ENCODE measurements at places on chromosomes 3 and 15. TPM values are rescaled to one million over a fixed set of nuclear protein-coding genes. Genes with fewer than 3 reads are reported as not detected.

- no peak for DNase-seq
Observed at GRCh38 chr15:39587731-39588530, 7.1 kb downstream of the THBS1 start.

GRCh38 chr3:126310816-126311215 lies 46.4 kb downstream of the KLF15 start:
- DNase-seq: peak; percentile 39

PLIN1 gene
- total RNA-seq: not detected

DNA sequence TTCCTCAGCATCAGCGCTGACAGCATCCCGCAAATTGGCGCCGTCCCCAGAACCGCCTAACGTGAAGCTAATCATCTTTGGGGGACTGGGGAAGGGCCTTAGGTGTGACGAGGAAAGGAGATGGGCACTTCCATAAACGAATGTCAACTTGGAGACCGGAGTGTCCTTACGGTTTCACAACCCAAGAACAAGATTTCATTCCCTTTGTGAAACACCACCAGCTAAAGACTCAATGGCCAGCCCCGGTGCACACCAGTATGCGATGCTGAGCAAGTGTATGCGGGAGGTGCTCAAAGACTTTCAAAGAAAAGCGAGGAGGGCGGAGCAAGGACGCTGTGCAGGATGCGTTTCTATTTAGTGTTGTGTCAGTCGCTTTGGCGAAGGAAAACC lies 759 bp upstream of the TTBK2 start:
- peak; percentile 88 for DNase-seq

GRCh38 chr15:92820236-92821021 lies 79.7 kb upstream of the CHD2 start:
- DNase-seq: peak; percentile 97

KLF15 gene
- 0.19 TPM for total RNA-seq

IL17RB gene
- total RNA-seq: 2.2 TPM

GRCh38 chr15:93314245-93314644 lies 225.2 kb upstream of the RGMA start:
- no peak for DNase-seq

DNA sequence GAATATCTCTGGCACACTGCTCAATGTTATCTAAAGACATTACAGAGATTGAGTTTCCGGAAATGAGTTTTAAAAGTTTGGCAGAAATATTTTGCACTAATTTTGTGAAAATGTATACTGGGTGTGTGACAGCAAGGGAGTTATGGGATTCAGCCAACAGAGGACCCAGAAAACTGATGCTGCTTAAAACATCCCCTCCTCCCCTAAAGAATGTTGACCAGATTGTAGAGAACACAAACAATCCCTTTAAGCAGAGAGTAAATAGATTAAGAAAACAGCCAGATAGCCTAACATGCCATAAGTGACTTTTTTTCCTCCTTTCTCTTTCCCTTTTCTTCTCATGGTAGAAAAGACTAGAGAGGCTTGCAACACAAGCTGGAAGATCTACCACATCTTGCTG lies 928.0 kb upstream of the ALCAM start:
- no peak for DNase-seq

GRCh38 chr3:72942427-72942826 lies 54.2 kb upstream of the PPP4R2 start:
- no peak for DNase-seq

GRCh38 chr3:129059311-129059958 lies 1.1 kb upstream of the GP9 start:
- DNase-seq: no peak

- no peak for DNase-seq
Observed at GRCh38 chr3:16355828-16356227, 90.8 kb downstream of the OXNAD1 start.

GRCh38 chr15:60548101-60548500 lies 69.2 kb upstream of the ICE2 start:
- peak; percentile 87 for DNase-seq

GRCh38 chr3:178099862-178100261 lies 436.4 kb upstream of the KCNMB2 start:
- no peak for DNase-seq

GRCh38 chr3:44913868-44914468 lies 39.6 kb downstream of the TGM4 start:
- DNase-seq: peak; percentile 88

- DNase-seq: peak; percentile 83
Observed at GRCh38 chr3:30751610-30752299, 142.7 kb downstream of the GADL1 start.

- no peak for DNase-seq
Observed at GRCh38 chr3:109112946-109113760, 4.8 kb downstream of the MORC1 start.

DNA sequence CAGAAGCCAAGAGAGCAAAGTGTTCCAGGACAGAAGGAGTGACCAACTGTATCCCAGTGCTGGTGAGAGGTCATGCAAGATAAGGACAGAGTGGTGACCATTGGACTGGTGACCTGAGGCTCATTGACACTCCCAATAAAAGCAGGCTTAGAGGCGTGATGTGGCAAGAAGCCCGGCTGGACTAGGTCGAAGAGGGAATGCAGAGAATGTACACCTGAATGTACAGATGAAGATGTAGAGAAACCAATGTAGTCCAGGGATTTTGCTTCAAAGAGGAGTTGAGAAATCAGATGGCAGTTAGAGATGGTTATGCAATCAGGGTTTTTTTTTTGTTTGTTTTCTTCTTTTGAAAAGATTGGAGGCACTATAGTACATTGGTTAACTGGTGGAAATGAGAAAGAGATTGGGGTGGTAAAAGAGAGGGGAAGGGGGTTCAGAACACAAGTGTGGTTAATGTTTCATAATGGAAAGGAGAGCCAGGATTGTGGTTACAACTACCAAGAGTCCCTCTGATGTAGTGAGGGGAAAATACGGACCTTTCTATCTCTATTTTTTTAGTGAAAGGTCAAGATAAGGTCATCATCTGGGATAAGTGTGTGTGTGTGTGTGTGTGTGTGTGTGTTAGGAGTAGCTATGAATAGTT lies 23.3 kb downstream of the ST3GAL6 start:
- DNase-seq: no peak

DNA sequence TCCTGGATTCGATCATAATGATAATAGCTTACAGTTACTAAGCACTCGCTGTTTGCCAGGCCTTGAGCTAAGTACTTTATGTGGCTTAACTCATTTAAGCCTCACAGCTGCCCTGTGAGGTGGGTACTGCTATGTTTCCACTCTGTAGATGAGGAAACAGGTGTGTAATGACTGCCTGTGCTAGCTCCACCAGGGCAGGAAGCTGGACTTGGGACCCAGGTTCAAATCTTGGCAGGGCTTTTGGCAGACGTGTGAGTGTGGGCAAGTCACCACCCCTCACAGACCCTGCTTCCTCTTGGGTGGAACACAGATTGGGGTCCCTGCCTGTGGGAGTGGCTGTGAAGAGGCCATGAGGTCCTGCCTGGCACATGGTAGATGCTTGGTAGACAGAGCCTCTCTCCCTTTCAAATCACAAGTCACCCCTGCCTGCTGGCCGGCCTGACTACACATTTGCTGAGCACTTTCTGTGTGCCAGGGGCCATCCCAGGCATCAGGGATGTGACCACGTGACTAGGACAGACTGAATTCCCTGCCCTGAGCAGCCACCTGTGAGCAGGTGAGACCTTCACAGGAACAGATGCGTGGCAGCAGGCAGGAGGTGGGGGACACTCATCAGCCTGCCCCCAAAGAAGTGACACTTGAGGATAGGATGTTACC lies 3.7 kb downstream of the EFCC1 start:
- no peak for DNase-seq

DNA sequence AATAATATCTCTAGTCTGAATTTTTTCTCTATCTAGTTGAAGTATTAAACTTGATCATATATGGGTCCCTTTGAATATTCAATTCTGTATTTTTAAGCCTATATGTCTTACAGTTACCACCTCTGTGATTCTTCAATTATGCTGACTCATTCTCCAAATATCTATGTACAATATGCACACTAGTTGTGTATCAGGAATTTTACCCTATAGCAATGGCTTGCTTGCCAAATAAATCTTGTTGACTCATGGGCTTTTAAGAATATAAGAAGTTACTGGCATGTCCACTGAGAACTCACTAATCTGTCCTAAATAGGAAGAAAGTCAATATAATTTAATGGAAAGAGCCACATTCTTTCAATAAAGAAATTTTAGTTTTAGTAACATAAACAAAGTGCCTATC lies 656.3 kb downstream of the RBMS3 start:
- no peak for DNase-seq

ZNF502 gene
- total RNA-seq: 0.82 TPM

DNA sequence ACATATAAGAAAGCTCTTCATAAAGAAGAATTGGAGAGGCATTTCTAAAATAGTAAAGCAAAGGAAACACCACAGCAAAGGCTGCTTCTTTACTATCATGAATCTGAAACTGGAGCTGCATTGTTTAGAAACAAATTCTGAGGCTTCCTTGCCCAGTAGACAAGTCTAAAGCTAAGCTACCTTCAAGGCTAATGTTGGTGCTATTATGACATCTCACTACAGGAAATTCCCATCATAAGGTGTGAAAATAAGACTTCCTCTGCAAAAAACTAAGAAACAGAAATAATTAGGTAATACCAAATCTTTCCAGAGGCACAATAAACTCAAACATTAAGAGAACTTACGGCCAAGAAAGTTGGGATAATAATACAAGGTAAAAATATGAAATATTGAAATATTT lies 89.9 kb upstream of the P3H2 start:
- no peak for DNase-seq

DNA sequence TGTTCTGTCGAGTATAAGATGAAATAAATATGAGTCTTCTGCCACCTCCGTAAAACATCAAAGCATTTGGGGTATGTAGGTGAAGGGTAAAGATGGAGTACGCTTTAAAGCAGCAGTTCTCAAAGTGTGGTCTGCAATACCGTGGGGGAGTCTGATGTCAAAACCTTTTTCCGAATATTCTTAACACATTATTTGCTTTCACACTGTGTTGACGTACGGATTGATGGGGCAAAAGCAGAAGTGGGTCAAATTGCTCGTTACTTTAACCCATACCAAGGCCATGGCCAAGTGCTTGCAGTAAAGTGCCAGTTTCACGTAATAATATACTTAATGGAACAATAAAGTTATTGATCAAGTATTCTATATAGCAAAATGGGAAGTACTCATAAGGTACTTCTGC lies 36.3 kb downstream of the PAK2 start:
- DNase-seq: no peak

- DNase-seq: peak; percentile 68
Observed at GRCh38 chr3:72375237-72376076, 472.8 kb downstream of the SHQ1 start.

DNA sequence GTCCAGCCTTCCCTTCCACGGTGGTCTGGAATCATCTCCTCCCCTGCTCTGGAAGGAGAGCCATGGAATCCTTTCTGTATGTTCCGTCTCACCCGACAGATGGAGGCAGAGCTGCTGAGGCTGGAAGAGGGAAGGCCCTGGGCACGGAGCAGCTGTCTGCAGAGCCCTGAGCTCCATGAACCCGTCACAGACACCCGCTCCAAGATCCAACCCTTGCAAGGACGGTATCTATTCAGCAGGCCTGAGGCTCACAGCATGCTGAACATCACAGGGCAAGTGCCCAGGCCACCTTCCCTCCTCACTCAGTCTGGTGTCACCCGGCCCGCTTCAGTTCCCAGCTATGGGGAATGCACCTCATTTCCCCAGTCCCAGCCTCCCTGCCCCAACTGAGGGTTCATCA lies 103.9 kb downstream of the LRIG1 start:
- DNase-seq: no peak

- peak; percentile 79 for DNase-seq
Observed at GRCh38 chr3:72343078-72343477, 505.2 kb downstream of the SHQ1 start.

DNA sequence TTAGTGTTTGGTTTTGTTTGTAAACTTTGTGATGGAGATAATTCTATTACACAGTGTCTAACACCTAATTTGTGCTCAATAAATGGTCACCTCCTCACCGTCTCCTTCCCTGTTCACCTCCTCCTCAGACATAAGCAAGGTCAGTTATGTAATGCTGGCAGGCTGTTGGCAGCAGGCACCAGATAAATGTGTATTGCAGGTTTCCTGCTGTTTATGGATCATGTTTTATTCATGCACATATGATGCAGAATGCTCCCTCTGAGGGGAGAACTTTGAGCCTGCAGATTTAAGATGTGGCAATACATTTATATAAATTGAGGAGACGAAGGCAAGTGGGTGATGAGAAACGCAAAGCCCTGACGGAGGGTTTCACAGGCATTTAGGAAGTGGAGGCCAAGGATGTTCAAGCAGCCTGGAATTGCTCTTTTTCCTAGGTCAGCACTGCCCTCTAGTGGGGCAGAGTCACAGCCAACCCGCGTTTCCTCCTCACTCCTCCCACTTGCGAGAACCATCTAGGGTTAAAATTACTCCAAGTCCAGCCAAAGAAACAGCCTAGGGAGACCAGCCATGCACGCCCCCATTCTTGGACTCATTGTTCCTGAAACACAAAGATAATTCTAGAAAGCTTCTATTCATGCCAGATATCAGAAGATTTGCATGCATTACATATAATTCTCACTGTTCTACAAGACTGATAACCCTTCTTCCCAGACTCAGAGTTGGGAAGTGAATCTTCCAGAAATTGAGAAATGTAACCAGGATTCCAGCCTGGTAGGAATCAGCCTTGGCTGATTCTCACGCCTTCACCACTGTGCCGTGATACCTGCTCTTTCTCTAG lies 228.7 kb downstream of the SLCO3A1 start:
- DNase-seq: peak; percentile 84

All from activated CD4-positive, alpha-beta T cell treated with anti-CD3 and anti-CD28 coated beads, Interleukin-2, amount 10 ng/mL, durations not matched to agents 24 days and 14 days (primary cell).